Renal cortical epithelial cell (primary cell): ENCODE measurements at places on chromosomes 5 and 9.

- DNase-seq, result peak; percentile 57
Observed at GRCh38 chr5:146447734-146448380, 724 bp downstream of the TCERG1 start.

DNA sequence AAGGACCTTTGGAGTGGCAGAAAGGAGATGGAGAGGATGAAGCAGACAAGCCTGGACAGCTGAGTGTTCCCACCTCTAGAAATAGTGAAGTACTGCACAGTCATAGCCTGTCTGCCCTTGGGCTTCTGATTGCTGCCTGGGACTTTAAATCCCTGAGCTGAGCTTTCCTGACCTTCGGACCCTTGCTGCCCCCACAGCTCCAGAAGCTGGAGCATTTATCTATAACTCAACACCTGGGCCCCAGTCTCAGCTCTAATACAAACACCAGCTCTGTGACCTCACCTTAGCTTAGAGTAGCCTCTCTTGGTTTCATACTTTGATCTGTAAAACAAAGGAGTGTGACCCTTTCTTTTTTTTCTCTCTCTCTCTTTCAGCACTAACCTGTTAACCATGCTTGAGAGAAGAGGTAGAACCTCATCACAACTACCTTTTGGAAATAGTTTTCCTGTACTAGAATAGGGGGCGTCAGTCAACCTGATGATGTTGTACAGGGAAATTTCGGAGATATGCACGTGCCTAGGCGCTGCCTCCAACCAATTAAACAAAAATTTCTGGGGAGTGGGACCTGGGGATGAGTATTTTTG is 25.4 kb upstream of the ELL2 start:
- no peak for DNase-seq

- DNase-seq, result no peak
Observed at GRCh38 chr5:141669520-141669919, 12.5 kb downstream of the ARAP3 start.

DNA sequence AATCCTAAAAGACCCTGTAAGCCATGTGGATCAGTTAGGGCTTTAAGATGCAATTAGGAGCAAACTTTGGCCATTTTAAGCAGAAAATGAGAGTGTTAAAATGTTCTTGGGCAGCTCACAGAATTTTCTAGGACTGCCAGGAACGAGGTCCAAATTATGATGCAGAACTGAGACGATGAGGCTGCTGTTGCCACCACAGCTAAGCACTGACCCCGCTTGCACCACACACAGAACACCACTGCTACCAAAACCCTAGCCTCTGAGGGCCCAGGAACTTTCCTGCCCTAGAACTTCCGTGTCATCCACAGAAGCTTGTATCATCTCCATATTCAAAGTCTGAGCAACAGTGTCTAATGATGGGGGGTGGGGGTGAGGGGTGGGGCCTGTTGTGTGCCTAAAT is 41.0 kb upstream of the PCSK1 start:
- no peak for DNase-seq

DNA sequence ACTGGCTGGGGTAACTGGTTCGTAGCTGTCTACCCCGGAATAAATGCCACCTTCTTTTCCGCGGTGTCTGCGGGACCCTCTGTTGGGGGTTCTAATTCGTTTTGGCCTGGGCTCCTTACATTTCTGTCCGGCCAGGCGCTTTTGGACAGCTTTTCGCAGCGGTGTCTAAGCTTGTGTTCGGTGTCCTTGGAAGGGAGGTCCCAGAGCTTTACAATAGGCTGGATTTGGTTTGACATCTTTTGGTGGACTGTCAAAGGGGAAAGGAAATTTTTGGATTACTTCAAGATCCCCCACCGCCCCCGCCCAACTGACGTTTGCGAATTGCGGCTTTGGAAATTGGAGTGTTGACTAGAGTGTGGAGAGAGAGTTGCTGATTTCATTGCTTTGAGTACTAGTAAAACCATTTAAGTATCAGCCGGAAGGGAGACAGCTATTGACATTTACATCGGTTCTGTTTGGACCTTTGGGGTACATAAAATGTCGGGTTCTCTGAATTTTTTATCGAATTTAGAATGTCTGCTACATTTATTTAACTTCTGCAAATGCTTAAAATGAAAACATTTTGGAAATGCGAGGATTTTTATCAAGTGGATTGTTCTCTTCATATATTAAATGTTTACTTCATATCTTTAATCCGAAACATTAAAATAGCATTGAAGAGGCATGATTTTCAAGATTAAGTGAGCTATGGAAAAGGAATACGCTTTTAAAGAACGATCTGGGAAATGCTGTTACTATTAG is 4.7 kb upstream of the PURA start:
- no peak for DNase-seq

DNA sequence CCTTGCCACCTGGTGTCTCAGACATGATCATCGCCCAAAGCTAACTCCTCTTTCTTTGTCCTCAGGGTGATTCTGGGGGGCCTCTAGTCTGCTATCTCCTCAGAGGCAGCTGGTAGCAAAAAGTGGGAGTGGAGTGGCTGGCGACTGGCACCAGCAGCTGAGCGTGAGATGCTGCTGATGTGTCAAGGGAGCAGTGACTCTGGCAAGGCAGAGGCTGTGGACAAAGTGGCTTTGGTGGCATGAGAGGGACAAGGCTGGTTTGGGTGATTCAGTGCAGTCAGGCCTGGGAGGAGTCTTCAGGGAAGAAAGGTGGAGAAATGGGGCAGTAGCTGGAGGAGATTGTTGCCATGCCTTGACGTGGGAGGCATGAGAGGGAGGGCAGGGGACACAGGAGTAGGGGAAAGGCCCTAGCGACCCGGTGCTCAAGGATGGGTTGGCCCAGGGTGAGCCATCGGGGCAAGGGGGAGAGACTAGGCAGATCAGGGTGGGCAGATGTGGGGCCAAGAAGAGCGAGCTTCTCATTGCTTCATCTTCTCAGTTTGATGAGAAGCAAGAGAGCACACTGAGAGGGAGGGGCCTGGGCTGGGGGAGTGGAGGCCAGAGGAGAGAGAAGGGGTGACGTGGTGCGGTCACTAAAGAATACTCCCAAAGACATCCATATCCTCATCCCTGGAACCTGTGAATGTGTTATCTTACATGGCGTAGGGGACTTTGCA is 64.2 kb upstream of the SPTLC1 start:
- no peak for DNase-seq

DNA sequence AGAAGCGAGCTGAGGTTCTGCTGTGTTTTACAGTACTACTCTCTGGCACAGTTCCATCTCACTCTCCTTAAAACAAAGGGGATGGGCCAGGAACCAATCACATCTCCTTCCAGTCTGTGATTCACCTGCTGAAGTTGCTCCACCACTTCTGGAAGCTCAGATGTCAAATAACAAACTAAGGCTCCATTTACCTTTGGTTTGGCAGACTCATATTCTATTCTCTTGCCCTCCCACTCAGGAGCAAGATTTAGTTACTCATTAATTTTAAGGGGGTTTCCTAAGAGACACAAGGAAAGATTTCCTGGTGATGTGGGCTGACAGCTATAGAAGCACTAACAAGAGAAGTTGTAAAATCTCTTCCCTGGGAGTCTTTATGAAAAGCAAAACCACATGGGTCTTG is 37.8 kb upstream of the KIF2A start:
- DNase-seq, result peak; percentile 100

DNA sequence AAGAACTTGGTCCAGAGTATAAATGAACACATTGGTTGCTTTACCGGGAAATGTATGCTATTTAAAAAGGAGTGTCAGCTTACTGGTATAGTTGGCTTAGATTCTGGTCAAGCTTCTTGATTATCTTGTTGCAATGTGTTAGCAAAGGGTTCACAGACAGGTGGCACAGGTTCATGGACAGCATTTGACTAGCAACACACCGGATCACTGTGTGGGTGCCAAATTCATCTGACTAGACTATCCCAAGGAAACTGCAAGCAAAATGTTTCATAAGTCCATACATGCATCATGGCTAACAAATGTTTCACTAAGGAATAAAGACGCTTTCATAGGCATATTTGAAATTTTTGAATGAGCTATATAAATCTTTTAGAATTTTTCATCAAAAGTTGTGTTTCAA is 274.1 kb downstream of the PLK2 start:
- no peak for DNase-seq

- no peak for DNase-seq
Observed at GRCh38 chr9:1522219-1522767, 472.1 kb downstream of the DMRT2 start.

DNA sequence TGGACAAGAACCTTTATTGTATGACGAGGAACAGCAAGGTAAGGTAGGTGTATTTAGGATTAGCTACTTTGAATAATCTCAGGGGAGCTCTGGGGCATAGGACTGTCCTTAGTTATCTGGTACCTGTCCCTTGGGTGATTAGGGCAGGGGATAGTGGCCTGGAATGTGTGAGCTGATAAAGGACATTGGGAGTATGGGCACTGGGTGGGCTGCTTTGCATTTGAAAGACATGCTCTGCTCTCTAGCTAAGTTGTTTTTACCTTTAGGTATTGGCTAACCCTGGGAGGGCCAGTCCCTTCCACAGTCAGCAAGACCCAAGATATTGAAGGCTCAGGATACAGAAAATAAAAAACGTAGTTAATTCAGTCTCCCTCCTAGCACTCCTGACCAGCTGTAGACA is 282.8 kb upstream of the C9orf72 start:
- no peak for DNase-seq

- DNase-seq, result peak; percentile 32
Observed at GRCh38 chr9:122005597-122005996, 87.5 kb downstream of the TTLL11 start.
